Breast epithelium (tissue), 4 donors: ENCODE measurements at places on chromosomes 1 and 21. TPM values are rescaled to one million over a fixed set of nuclear protein-coding genes. Genes with fewer than 3 reads are reported as not detected.

GRCh38 chr1:98344731-98345130 lies 316.8 kb upstream of the SNX7 start:
- no peak overlapping the region for H3K4me3 ChIP-seq
- DNase-seq: no peak
- no peaks in the 10 kb centered on the region for H3K27me3 ChIP-seq
- no peaks in the 10 kb centered on the region for H3K36me3 ChIP-seq
- H3K4me1 ChIP-seq: no peaks in the 10 kb centered on the region

GRCh38 chr1:101131239-101131843 lies 105.5 kb upstream of the S1PR1 start:
- no peaks in the 10 kb centered on the region for H3K36me3 ChIP-seq
- no peaks in the 10 kb centered on the region for H3K4me1 ChIP-seq
- DNase-seq: no peak

DNA sequence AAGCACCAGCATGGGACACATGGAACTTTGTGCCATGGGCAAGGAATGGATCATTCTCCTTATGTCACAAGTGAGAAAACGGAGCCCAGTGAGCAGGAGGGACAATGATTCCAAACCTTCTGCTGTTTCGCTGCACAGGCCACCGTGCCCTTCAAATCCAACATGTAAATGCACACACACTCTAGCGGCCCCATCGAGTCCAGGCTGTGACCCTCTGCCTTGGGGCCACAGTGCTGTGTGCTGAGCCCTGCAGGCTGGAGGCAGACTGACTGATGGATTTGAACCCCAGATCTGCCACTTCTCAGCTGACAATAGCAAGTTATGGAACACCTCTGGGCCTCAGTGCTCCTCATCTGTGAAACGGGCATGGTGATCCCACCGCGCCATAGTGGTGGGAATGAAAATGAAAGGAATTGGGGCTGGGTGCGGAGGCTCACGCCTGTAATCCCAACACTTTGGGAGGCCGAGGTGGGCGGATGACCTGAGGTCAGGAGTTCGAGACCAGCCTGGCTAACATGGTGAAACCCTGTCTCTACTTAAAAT lies 63.6 kb downstream of the ALPL start:
- peaks cover 4% of the 10 kb centered on the region for H3K4me1 ChIP-seq
- H3K36me3 ChIP-seq: no peaks in the 10 kb centered on the region
- H3K27ac ChIP-seq: no peak overlapping the region
- no peak overlapping the region for H3K4me3 ChIP-seq
- no peak for DNase-seq

- H3K27ac ChIP-seq: peak overlapping the region; percentile 97
- H3K4me1 ChIP-seq: peaks cover 6% of the 10 kb centered on the region
- H3K4me3 ChIP-seq: peak overlapping the region; percentile 93
- no peaks in the 10 kb centered on the region for H3K36me3 ChIP-seq
- no peak for DNase-seq
- no peaks in the 10 kb centered on the region for H3K27me3 ChIP-seq
Measured at GRCh38 chr1:117605164-117605773, 579 bp upstream of the TENT5C start.

DNA sequence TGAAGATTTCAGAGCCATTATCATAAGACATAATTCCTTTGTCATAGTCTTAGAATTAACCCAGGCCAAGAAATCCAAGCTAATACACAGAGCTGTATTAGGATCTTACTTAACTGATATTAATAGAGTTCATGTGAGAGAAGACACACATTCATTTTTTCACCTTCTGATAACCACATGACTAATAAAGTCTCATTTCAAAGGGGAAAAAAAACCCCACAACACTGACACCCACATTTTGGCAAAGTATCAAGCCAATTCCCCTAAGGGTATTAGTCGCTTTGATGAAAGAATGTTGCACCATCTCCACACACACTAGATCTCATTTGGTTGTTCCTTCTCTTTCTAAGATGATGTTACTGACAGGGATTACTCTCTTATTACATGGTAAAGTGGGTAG lies 344.4 kb upstream of the ESRRG start:
- DNase-seq: no peak
- H3K4me1 ChIP-seq: no peaks in the 10 kb centered on the region
- H3K4me3 ChIP-seq: no peak overlapping the region
- no peak overlapping the region for H3K27ac ChIP-seq

- DNase-seq: no peak
- H3K4me1 ChIP-seq: peaks cover 23% of the 10 kb centered on the region
- H3K27me3 ChIP-seq: no peaks in the 10 kb centered on the region
- H3K4me3 ChIP-seq: no peak overlapping the region
- H3K36me3 ChIP-seq: no peaks in the 10 kb centered on the region
- no peak overlapping the region for H3K27ac ChIP-seq
Measured at GRCh38 chr1:89607156-89607555, 25.8 kb upstream of the LRRC8C start.

DNA sequence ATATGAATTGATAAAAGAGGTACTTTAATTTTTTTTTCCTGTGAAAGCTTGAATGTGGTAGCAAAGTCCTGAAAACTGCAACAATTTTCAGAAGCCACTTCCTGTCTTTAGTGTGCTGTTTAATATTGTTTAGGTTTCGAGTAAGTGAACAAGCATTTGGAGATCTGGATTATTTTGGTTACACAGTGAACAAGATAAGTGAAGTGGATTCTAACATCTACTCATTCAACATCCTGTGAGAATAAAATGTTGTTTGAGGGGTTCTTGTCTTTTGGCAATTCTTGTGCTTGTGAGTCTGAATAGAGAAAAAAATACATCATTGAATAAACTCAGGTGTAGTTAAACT lies 35.2 kb upstream of the PLA2G4A start:
- H3K4me1 ChIP-seq: no peaks in the 10 kb centered on the region
- no peaks in the 10 kb centered on the region for H3K36me3 ChIP-seq
- H3K27me3 ChIP-seq: no peaks in the 10 kb centered on the region
- no peak for DNase-seq

- H3K36me3 ChIP-seq: no peaks in the 10 kb centered on the region
- no peaks in the 10 kb centered on the region for H3K27me3 ChIP-seq
- no peak overlapping the region for H3K27ac ChIP-seq
- no peak overlapping the region for H3K4me3 ChIP-seq
Measured at GRCh38 chr1:18929686-18930085, 26.8 kb downstream of the IFFO2 start.

DNA sequence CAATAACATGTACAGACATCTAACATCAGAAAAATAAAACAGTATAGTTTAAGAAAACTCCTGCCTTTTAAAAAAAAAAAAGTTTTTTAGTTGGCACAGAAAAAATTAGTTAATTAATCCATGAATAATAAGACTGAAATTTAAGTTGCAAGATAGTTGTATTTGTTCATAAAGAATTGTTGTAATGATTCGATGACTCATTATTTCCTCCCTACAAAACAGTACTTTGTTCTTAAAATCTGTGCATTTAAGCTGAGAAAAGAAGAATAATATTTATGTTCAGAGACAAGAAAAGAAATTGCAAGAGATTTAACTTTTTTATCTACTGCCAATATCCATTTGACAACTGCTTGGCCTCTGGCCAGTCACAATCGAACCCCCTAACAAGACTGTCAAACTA lies 894.7 kb downstream of the ADGRL2 start:
- DNase-seq: no peak
- no peaks in the 10 kb centered on the region for H3K4me1 ChIP-seq
- H3K27ac ChIP-seq: no peak overlapping the region
- H3K27me3 ChIP-seq: no peaks in the 10 kb centered on the region
- no peaks in the 10 kb centered on the region for H3K36me3 ChIP-seq
- no peak overlapping the region for H3K4me3 ChIP-seq

GRCh38 chr21:46061950-46062349 lies 36.0 kb upstream of the COL6A2 start:
- H3K4me1 ChIP-seq: no peaks in the 10 kb centered on the region
- DNase-seq: no peak
- H3K4me3 ChIP-seq: no peak overlapping the region
- H3K36me3 ChIP-seq: no peaks in the 10 kb centered on the region

DNA sequence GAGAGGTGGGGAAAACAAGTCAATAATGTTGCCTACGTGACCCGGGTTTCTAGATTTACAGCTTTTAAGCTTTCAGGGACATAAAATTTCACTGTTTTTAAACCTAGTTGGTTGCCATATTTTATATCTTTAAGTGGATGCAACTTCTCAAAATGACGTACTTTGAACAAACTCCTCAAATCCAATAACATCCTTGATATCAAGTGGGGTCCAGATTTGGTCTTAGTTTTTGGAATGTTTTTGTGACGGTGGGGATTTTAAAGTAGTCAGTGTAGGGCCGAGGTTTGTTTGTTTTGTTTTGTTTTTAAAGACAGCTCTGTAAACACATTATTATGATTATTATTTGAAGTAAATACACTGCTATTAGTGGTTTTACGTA lies 453 bp downstream of the CDKN2C start:
- H3K4me3 ChIP-seq: peak overlapping the region; percentile 86
- no peaks in the 10 kb centered on the region for H3K4me1 ChIP-seq
- H3K27me3 ChIP-seq: peaks cover 4% of the 10 kb centered on the region
- no peak for DNase-seq
- peak overlapping the region; percentile 96 for H3K27ac ChIP-seq

DNA sequence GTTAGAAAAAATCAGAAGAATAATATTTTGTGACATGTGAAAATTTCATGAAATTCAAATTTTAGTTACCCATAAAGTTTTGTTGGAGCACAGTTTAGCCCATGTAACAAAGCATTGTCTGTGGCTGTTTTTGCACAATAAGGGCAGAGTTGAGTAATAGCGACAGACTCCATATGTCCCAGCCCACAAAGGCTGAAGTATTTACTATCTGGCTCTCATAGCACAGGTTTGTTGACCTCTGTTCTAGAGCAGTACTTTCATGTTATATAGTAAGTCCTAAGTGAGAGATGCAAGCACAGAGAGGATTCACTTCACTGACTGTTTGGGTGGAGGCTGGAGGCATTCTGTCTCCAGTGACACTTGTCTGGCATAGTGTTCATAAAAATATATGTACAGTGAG lies 6.8 kb downstream of the LAMC1 start:
- no peak for DNase-seq
- H3K36me3 ChIP-seq: no peaks in the 10 kb centered on the region
- H3K27ac ChIP-seq: peak overlapping the region; percentile 59
- no peaks in the 10 kb centered on the region for H3K27me3 ChIP-seq
- H3K4me3 ChIP-seq: no peak overlapping the region

Gene OR2M4
- total RNA-seq: 0.29 TPM

Gene FMO5
- 22.0 TPM for total RNA-seq

Gene LPAR3
- 3.7 TPM for total RNA-seq

Gene C1orf56
- total RNA-seq: 7.6 TPM
